Chondrocyte (in vitro differentiated cells): ENCODE measurements at places on chromosomes 6 and 20. TPM values are rescaled to one million over a fixed set of nuclear protein-coding genes. Genes with fewer than 3 reads are reported as not detected.

DNA sequence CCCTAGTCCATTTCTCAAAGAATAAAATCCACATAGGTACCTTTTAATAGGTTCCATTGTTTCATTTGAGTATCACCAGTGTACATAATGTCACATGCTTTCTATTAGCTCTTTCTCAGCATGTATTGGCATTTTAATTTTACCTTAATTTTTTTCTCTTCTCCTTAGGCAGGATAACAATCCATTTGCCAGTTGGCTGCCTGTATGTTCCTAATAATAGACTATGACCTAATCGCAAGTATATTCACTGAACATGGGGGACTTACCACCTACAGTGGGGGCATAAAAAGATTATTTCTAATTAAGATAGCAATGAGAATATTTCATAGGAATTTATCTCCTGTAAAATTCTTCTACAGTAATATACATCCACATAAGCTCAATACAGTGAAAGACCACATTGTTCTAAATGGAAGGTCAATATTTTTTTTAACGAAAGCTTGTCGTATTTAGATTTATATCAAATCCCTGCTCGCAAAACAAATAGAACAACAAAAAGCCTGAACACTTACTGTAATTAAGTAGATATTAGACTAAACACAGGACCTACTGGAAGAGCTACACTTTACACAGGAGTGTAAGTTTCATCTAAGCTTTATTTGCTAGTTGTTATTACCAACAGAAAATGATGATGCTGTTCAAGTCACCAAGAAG lies 76.4 kb downstream of the OGFRL1 start:
- peaks cover 10% of the 10 kb centered on the region for H3K4me1 ChIP-seq
- peaks cover 8% of the 10 kb centered on the region for H3K36me3 ChIP-seq
- no peak for DNase-seq
- no peak overlapping the region for H3K4me3 ChIP-seq
- H3K27me3 ChIP-seq = no peaks in the 10 kb centered on the region

GRCh38 chr20:25496968-25497401 lies 88.3 kb downstream of the NINL start:
- H3K4me1 ChIP-seq = no peaks in the 10 kb centered on the region
- DNase-seq = no peak
- peaks cover 3% of the 10 kb centered on the region for H3K36me3 ChIP-seq

DNA sequence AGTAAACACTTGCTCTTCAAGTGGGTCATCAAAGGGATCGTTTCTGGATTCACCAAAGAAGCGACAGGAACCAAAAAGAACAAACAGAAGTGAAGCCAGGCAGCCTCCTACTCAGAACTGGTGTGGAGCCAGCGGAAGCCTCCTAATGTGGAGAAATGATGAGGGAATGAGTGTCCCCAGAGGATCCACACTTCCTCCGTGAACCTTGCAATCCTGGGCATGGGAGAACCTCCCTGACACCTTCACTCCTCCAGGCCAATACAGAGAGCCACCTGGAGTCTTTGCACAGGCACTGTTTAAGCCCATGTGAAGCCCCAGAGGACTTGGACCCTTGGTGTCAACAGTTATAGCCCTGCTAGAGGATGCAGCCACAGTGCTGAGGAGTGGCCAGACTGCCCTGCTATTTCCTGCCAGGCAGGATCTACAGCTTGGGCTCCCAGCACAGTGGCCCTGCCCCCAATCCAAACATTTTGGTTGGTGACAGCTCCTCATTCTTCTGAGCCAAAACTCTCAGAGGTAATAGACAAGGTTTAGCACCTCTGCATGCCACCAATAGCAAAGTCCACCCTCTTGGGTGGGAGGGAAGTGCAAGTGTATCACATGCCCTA lies 23.2 kb upstream of the SERINC1 start:
- peaks cover 30% of the 10 kb centered on the region for H3K36me3 ChIP-seq
- H3K27me3 ChIP-seq = no peaks in the 10 kb centered on the region
- no peak for DNase-seq
- peaks cover 26% of the 10 kb centered on the region for H3K4me1 ChIP-seq
- H3K27ac ChIP-seq = no peak overlapping the region

Gene FAXC
- total RNA-seq = 6.8 to 9.7 TPM (median 8.0 TPM) in 3 replicates
